ENCODE measurements at places on chromosomes 11 and 22.

- DNase-seq: no peak
These were observed 157.1 kb upstream of the SESN3 start for GRCh38 chr11:95388086-95388485.

GRCh38 chr11:133541021-133541719 lies 8.9 kb upstream of the OPCML start:
- no peak for DNase-seq

DNA sequence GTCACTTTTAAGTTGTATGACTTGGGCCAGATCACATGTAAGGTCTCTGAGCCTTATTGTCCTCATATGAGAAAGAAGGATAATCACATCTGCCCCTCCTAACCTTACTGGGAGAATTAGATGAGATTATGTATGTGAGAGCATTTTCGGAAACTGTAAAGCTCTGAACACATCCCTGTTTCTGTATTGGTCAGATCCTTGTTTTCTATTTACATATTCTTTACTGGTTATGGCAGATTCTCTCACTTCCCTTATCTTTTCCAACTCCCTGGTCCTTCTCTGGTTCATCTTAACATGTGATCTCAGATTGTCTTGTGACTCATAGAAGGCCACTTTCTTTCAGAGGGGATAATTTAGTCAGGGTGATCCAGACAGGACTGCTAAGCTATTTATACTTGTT lies 41.8 kb downstream of the CCDC81 start:
- no peak for DNase-seq

DNA sequence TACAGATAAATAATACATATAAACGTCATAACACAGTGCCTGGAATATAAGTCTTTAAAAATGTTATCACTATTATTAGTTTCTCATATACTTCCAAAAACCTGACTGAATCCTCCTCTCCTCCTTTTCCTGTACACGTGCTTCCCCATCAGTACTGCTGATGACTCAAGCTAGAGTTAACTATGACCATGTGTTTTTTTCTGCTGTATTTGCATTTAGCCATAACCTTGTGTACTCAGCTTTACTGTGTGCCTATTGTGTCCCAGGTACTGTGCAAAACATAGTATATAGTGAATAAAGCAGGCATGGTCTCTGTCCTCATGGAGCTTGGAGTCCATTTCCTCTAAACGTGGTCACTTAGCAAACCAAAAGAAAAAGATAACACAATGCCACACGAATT lies 56.5 kb upstream of the ARHGAP32 start:
- DNase-seq: no peak

DNA sequence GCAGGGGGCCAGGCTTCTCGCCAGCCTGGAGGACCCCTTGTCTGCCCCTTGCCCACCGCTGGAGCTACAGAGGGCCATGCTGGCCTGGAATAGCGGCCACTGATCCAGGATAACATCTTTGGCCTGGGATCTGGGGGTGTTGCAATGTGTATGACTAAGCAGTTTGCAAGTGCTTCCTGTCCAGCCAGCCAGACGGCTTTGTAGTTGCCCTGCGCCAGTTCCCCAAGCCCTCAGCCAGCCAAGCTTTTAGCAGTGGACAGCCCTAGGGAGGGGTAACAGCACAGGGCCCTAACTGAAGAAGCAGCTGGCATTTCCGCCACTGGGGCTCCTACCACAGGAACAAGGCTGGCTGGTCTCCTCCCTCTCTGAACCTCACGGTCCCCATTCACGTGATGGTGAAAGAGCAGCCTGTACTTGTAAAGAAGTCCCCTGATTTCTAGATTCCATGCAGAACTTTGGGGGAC lies 32.1 kb downstream of the UQCR10 start:
- DNase-seq: no peak

GRCh38 chr11:33065445-33066178 lies 26.2 kb downstream of the TCP11L1 start:
- peak; percentile 67 for DNase-seq

DNA sequence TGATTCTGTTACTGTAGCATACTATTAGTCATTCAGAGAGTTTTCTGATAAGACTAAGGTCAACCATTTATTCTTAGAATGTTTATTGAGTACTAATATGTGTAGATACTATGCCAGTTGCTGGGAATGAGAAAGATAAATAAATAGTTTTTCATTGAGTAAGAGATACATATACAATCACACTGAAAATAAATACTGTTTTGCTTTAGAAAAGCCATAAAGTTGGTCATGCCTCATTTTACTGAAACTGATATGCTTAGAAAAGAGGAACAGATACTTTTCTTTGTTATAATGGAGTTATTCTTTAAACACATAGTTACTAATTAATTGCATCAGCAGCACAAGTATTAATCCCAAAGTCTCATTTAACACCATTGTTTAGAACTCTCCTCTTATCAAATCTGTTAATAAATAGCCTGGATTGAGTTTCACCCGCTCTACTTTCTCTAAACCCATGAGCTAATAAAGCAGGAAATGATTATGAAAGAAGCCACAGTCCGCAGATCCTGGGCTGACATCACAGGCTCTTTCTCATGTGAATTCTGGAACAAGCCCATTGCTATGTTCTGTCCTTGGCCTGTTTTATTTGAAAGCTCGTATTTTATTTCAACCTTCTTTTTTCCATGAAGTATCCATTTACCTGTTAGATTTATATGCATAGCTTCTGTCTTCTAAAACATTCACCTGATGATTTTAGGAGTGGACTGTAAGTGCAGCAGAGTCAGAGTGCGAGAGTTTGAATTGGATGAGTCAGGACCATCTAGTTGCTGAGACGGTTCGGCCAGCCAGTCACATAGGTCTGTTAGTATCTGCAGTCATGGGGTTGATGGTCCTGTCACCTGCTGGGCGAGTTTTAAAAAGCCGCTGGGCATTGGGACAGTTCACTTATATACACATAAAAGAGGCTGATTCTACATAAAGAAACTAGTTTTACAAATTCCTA lies 35.5 kb downstream of the PIWIL4 start:
- no peak for DNase-seq

DNA sequence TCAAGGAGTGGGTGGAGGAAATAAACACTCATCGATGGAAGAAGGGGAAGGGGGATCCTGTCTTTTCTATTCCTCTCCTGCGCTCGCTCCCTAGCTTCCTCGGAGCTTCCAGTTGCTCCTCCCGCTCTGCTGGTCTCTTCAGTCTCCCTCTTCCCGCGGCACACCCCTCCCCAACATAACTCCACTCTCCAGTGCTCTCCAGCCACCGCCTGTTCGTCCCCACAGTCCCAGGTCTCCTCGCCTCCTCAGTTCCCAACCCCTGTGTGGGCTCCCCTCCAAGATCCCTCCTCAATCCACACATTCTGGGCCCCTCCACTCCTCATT lies 438 bp downstream of the ZW10 start:
- DNase-seq: no peak

DNA sequence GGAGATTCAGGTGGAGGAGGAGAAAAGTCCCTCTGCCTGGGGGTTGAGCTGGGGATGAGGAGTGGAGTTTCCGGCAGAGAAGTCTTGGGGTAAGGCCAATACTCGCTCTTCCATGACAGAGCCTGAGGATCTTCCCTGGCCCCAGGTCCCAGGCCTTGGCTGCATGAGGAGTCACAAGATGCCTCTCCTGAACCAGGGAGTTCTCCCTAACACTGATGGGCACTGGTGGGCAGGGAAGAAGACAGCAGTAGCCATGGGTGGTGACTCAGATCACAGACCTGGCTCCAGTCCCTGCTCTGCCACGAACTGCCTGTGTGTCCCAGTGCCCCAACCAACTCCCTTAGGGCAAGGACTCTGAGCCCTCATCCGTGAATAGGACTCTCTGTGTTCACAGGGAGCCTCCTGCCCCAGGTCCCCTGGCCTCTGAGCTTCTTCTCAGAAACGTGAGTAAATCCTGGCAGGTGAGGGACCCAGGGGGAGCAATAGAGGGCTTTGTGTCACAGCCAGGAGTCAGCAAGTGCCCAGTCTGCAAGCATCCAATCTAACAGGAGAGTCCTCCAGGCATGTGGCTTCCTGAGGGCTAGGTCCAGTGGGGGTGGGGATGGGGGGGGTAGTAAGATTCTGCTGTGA lies 45.5 kb upstream of the FTH1 start:
- no peak for DNase-seq

GRCh38 chr22:44819966-44820631 lies 67.7 kb downstream of the ARHGAP8 start:
- DNase-seq: no peak

- no peak for DNase-seq
These were observed 604 bp downstream of the PUS3 start for GRCh38 chr11:125902277-125902926.

DNA sequence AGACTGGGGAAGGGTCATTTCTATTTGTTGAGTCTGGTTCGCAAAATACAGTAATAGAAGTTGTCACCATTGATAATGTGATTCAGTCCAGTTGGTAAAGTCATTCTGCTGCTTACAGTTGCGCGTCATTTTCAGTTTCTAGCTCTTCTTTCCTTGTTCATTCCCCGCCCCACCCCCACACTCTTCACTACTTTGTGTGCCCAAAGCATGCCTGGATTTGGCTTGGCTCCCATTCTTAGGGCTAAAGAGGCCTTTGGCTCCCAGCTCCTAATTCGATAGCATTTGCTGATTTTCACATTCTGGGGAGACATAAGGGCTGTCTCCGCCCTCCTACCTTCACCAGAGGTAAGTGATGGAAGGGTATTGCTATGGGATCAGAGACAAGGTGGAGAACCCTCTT lies 43.0 kb downstream of the CECR2 start:
- DNase-seq: no peak

GRCh38 chr11:106276859-106277436 lies 199.5 kb downstream of the AASDHPPT start:
- DNase-seq: no peak

GRCh38 chr22:30226192-30226832 lies 20.2 kb downstream of the LIF start:
- no peak for DNase-seq

DNA sequence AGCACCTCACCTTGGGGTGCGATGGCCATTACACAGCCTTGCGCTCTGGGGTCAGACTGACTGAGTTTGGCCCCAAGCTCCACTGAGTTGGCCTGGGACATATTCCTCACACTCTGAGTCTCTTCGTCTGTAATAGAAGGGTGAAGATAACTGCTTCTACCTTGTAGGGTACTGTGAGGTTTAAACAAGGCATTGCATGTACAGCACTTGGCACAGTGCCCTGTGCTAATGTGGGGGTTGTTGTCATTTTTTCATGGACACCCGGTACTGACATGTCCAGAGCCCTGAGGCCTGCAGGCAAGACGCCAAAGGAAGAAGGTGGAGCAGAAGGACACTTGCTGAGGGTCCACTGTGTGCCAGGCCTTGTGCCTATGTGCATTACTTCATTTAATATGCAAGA lies 50.7 kb downstream of the OTOG start:
- no peak for DNase-seq

- no peak for DNase-seq
These were observed 30.7 kb upstream of the KCNQ1OT1 start for GRCh38 chr11:2730272-2731129.
